ENCODE measurements at places on chromosomes 3 and 15. TPM values are rescaled to one million over a fixed set of nuclear protein-coding genes. Genes with fewer than 3 reads are reported as not detected.

The TCTA gene
- total RNA-seq = 43.2 TPM

DNA sequence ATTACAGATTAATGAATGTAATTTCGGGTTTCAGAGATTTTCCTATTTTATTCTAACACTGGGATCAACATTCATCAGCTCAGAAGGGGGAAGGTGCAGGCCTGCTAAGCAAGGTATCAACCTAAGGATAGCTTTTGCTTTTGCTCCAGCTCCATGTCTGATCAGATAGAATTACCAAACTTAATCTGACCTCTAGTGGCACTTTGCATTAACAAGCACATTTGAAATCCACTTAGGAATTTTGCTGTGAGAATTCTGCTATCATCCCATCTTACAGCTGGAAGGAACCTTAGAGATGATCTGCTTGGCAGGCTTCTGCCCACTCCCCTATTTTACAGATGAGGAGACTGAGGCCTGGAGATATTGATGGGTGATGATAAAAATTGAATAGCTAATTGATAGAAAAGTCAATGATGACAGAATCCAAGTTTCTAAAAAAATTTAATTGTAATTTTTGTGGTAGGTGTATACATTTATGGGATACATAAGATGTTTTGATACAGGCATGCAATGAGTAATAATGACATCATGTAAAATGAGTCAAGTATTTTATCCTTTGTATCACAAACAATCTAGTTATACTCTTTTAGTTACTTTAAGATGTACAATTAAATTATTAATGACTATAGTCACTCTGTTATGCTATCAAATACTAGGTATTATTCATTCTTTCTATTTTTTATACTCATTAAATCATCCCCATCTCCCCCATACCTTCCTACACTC, 209.2 kb upstream of the ZPLD1 start:
- DNase-seq = peak; percentile 75

DNA sequence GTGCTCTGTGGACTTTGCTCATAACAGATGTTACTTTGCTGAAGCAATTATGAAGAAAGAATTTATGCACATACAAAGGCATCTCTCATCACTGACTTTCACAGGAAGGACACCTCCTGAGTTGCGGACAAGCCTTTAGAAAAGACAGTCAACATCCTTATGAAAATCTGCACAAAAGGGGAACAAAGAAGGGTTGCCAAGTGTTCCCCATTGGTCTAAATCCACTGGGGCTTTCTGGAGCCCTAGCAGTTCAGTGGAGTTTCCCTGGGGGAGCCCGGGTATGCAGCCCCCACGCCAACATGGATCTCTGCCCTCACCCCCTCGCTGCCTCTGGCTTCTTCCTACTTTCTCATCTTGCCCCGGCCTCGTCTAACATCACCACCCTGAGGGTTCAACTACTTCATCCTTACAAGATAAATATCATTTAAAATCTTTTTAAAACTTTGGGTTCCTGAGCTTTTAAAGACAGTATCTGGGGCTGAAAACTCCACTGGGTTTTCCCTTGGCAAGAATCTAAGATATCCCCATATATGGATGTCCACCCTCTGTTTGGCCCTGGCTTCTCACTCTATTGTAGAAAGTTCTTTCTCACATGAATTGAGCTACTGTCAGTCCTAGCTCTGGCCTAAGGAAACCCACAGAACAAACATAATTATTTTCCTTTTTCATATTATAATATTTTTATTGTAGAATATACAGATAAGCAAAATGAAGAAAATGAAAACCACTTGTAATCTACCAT, 207.9 kb upstream of the RGMA start:
- DNase-seq = no peak

The MNS1 gene
- total RNA-seq = 5.3 TPM

GRCh38 chr3:181403876-181404660, 307.7 kb upstream of the SOX2 start:
- no peak for DNase-seq

DNA sequence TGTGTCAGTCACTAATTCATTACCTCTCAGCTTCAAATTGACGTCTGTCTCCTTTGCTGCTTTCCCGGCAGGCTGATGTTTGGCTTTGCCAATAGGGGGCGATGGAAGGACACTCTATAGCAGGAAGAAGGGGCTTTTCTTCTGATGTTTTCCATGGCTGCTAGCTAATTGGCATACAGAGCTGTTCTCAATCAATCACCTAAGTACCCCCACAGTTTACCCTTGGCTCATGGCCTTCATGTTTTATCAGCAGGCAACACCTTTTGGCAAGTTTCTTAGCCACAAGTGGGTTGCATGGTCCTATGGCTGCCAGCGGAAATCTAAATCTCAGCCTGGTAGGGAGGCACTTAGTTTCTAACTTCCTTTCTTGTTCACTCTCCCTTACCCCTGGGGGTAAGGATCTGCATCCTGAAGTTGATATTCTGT, 45.0 kb downstream of the ESYT3 start:
- DNase-seq = peak; percentile 46

GRCh38 chr3:47836986-47837385, 34.0 kb downstream of the DHX30 start:
- no peak for DNase-seq

The SAMMSON gene
- not detected for total RNA-seq
